Glomerular endothelial cell (primary cell): ENCODE measurements at places on chromosomes 3 and 15. TPM values are rescaled to one million over a fixed set of nuclear protein-coding genes. Genes with fewer than 3 reads are reported as not detected.

Gene DUOXA2
- not detected in 2 replicates for total RNA-seq

Gene GOLGA8Q
- total RNA-seq, result not detected in 2 replicates

Gene PTH1R
- total RNA-seq, result not detected in 2 replicates

Gene GPR156
- 0.76 TPM in 1 of 2 replicates, not detected in the other for total RNA-seq

Gene ZDHHC23
- total RNA-seq, result 0.48 and 0.88 TPM in 2 replicates

- DNase-seq, result no peak
Observed at GRCh38 chr3:31421314-31422048, 111.2 kb upstream of the STT3B start.

Gene IQCF5
- total RNA-seq, result not detected in 2 replicates

Gene GABRR3
- total RNA-seq, result not detected in 2 replicates

- no peak for DNase-seq
Observed at GRCh38 chr15:88394553-88395145, 72.5 kb downstream of the MRPL46 start.

Gene BNC1
- total RNA-seq, result 6.6 and 8.0 TPM in 2 replicates

Gene SHC4
- 1.1 and 2.8 TPM in 2 replicates for total RNA-seq

Gene CPNE9
- not detected in 2 replicates for total RNA-seq
